ENCODE measurements at places on chromosomes 2 and 18.

DNA sequence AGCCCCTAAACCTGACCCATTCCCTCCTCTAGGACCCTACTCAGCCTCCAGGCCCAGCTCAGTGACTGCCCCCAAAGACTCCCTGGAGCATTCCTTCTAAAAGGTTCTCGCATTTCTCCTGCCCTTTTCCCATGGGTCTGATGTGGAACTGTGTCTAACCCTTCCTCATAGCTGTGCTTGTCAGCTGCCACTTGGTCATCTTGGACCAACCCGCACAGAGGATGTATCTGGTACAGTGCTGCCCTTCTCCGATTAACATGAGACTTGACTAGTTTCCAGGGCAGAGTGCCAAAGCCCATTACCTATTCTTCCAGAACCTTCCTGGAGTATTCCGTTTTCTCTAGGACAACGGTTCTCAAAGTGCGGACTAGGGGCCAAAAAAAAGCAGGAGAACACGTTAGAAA, 518 bp upstream of the NFU1 start:
- DNase-seq: no peak

DNA sequence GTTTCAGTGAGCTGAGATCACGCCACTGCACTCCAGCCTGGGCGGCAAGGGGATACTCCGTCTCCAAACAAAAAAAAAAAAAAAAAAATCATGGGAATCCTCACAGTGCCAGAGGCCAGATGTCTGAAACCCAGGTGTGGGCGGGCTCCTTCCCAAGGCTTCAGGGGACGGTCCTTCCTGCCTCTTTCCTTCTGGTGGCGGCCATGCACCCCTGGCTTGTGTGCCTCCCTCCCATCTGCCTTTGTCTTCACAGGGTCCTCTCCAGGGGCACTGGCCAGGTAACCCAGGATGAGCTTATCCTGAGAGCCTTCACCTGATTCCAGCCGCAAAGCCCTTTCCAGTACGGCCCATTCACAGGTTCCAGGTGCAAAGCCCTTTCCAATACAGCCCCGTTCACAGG, 40.9 kb upstream of the GPC1 start:
- DNase-seq: no peak

DNA sequence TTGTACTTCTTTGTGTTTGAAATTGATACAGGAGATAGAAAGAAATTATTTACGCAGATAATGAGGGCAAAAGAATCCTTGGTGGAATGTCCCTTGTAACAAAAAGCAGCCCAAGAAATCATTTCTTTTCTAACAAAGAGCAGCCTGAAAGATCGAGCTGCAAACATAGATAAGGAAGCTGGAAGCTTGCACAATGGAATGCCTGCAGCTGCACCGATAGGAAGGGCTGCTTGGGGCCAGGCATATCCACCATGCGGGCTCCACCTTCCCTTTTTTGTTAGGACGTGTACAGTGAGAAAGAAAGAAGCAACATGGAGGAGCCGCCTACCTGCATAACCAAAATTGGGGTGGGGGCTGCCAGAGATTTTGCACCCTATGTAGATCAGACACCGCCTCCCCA, 568.7 kb downstream of the METTL4 start:
- no peak for DNase-seq

DNA sequence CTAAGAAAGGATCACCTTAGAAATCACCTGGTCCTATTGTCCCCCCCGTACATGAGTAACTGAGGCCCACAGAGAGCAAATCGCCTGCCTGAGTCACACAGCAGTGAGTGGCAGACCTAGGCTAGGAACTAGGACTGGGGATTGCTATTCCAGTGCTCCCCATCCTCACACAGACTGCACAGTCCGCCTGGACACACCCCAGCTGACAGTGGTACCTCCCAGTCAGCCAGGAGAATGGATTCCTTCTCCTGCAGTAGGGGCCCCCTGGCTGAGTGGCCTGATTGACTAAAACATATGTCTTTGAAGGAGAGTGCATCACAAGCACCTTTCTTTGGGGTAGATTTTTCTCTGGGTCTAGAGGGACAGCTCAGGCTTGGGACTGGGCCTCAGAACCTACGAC, 32.4 kb upstream of the SLC35F6 start:
- no peak for DNase-seq

- DNase-seq: no peak
Measured at GRCh38 chr2:64506686-64507085, 17.4 kb upstream of the AFTPH start.

GRCh38 chr2:213288913-213289700, 4.8 kb downstream of the SPAG16 start:
- DNase-seq: no peak

DNA sequence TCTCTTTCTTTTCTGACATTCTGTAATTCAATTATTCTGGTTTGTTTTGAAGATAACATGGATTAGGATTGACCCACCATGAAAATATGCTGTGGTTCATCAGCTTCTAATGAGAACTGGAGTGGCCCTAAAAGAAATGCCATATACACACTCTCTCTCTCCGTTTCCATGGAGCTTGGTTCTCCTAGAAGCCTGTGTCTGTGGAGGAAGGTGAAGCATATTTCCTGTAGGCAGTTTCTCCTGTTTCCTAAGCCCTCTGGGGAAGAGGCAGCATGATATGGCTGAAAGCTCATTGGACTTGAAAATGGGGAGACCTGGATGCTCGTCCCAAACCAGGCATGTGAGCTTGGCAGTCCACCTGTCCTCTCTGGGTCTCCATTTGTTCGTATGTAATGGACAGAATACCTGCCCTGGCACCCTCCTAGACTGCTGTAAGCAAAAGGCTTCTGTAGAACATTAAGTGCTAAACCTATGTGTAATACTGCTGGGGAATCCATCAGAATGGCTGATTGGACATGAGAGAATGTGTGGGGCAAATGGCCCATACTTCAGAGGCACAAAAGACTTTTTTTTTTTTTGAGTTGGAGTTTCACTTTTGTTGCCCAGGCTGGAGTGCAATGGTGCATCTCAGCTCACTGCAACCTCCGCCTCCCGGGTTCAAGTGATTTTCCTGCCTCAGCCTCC, 75.3 kb upstream of the PPP1CB start:
- no peak for DNase-seq

DNA sequence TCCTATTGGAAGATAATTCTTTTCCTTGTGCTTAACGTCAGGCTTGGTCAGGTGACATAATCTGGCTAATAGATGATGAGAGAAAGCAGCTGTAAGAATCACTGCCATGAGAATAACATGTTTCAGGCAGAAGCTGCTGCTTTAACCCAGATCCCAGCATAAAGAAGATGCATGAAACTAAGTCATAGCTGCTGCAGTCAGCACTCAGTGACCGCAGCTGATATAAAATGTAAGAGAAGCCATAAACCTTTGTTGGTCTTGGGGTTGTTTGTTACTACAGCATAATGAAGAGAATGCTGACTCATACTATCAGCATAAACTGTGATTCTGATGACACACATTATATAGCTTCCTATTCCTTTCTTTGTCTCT, 274.3 kb upstream of the TRIB2 start:
- DNase-seq: no peak

GRCh38 chr2:68039317-68039716, 23.5 kb downstream of the C1D start:
- no peak for DNase-seq

- peak; percentile 8 for DNase-seq
Measured at GRCh38 chr18:50879302-50880118, 592 bp downstream of the ME2 start.

GRCh38 chr2:30764021-30764800, 43.0 kb downstream of the CAPN13 start:
- DNase-seq: no peak

Data from stimulated activated CD8-positive, alpha-beta memory T cell treated with anti-CD3 and anti-CD28 coated beads, Interleukin-2, amount 100 ng/mL, for 48 hours (primary cell).